Hematopoietic multipotent progenitor cell treated with erythropoietin and hydrocortisone succinate and interleukin-3 and kit ligand, for 15 days (in vitro differentiated cells): ENCODE measurements at places on chromosomes 7 and 10.

DNA sequence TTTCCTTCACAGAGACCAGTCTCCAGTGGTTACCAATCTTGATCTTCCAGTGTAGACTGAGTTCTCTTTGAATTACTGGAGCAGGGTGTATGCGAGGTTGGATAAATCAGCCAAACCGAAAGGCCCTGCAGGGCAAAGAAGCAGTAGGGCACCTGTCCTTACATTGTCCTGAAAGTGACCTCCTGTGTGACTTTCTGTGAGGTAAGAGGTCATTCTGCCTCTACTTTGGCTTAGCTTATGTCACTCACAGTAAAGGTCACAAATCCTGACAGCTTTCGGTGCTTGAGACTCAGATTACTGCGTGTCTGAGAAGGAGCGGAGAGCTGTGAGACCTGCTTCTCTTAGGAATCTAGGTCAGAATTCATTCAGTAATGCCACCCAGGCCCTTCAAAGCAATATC is 252.7 kb upstream of the ETV1 start:
- DNase-seq = no peak

GRCh38 chr7:85974176-85974575 is 669.5 kb upstream of the GRM3 start:
- no peak for DNase-seq

DNA sequence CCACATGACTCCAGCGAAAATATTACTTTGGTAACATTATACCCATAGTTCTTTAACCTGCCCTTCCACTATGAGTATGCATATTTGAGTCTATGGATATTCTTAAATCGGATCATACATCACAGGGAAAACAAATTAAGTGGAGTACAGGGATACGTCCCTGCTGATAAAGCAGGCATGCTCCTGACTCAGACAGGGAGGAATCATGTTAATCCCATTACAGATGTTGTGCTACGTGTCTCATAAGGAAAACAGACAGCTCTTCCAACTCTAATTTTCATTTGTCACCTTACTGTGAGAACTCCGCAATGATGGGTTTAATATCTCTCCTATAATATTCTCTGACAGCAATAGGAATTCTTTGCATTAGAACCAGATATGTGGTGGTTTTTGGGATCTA is 469.5 kb upstream of the POM121L12 start:
- no peak for DNase-seq

DNA sequence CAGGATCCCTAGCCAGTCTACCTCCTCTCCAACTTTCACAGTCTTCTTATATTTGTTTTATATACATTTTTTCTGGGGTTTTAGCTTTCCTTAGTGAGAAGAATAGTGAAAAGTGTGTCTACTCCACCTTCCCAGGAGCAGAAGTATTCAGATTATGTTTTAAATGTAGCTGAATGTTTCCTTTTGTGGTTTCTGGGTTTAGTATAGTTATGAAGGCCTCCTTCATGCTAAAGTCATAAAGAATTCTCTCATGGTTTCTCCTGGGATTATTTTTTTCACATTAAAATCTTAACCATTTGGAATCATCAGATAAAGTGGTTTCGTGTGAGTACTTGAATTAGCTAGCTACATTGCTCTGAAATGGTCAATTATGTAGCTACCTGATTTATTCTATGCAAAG is 50.9 kb downstream of the ANKMY2 start:
- no peak for DNase-seq

DNA sequence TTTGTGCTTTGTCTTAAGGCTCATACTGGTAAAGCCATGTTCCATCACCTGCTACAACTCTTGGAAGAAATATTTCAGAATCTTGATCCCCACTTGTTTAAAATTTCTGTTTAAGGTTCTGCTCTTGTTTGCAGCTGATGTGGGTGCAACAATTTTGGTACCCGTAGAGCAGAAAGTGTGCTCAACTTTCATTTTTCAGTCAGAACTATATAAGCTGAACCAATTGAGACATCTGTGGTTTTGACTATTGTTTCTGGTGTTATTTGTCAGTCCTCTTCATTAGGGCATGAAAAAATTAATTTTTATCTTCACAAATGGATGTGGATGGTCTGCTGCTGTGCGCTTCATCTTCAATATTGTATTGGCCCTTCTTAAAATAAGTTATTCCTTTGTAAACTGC is 10.9 kb downstream of the MGAM start:
- no peak for DNase-seq

DNA sequence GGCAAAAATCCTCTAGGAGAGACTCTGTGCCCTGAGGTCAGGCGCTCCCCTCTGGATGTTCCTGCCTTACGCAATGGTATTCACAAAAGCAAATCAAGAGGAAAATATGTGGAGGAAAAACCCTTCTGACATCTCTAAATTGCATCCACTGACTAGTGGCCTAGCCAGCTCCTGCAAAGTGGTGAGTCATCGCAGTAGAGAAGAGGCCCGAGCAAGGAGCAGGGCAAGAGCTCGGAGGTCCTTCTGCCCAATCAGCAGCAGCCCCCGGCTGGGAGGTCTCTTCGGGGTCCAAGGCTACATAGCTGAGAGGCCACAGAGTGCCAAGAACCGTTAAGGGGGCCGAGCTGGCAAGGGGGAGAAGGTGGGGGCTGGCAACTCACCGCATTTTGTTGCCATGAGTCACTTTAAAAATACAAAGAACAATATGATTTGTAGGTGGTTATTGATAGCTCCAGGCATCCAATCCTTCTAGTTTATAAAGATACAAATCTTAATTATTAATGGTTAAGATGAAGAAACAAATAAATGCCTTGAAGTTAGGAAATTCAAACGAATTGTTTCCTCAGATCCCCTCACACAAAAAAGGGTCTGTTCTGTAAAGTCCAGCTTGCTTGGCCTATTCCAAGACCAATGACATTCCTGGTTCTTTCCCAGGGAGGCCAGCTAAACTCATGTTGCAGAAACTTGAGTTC is 161.6 kb downstream of the PKD1L1 start:
- DNase-seq = no peak

GRCh38 chr7:20456701-20457100 is 126.0 kb downstream of the ITGB8 start:
- DNase-seq = no peak

DNA sequence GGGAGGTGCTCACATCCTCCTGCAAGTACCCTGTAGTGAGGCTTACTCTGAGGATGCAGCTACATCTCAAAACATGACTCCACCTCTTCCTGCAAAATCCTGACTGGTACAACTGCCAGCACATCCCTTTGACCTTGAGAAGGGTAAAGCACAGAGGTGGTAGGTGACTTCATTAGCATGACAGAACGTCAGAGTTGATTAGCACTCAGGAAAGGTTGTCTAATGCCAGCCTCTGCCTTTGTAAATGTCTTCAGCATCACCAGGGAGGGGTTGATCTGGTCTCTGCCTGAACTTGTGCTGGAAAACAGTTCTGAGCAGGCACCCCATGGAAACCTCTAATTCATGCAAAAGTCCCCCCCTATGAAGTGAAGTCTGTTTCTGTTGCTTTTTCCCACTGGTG is 591.3 kb upstream of the GALNT17 start:
- DNase-seq = no peak

DNA sequence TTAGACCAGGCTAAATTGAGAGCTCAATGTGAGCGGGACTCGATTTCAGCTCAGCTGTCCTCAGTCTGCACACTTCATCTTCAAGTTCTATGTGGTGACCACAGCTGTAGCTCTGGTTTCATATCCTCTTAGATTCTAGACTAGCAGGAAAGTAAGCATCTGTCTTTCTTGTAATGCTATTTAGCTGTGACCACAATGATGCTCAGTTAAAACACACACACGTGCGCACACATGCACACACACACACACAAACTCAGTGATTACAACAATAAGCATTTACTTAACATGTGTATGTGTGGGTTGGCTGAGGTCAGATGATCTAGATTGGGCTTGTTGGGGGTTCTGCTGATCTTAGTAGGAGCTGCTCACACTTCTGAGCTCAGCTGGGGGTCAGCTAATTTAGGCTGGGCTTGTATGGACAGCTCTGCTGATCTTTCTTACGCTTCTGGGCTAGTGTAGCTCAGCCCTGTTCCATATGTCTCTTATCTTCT is 82.5 kb downstream of the ZNF365 start:
- no peak for DNase-seq

DNA sequence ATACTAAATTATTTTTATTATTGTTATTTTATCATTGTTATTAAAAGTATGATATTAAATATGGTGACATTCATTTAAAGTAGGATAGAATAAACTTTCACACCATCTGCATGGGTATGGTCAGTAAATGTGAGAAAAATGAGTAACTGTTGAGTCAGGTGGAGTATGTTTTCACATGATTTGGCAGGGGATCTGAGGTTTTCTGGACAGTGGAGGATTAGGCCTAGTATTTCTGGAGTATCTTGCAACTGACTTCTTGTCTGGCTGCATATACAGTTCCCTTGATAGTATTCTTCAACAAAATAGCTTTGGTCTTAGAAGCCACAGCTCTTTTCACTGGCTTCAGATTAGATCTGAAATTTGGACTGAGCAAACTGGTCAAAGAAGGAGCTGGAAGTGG is 54.5 kb downstream of the GBF1 start:
- DNase-seq = no peak

GRCh38 chr10:2049560-2049959 is 312.2 kb upstream of the ADARB2 start:
- DNase-seq = no peak

DNA sequence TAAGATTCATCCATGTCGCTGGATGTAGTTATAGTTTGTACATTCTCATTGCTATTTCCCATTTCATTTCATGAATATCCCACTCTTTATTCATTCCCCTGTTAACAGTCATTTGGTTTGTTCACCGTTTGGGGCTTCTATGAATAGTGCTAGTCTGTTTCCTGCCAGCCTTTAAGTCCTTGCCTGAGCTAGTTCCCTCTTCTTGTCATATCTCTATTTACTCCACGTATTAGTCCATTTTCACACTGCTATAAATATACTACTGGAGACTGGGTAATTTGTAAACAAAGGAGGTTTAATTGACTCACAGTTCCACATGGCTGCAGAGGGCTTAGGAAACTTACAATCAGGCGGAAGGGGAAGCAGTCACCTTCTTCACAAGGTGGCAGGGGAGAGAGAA is 56.2 kb downstream of the PLCE1 start:
- DNase-seq = no peak

- DNase-seq = no peak
These were observed 1.0 kb downstream of the NXPH1 start for GRCh38 chr7:8434290-8435002.

- DNase-seq = peak; percentile 66
These were observed 655 bp downstream of the KLHL7 start for GRCh38 chr7:23106057-23106822.

DNA sequence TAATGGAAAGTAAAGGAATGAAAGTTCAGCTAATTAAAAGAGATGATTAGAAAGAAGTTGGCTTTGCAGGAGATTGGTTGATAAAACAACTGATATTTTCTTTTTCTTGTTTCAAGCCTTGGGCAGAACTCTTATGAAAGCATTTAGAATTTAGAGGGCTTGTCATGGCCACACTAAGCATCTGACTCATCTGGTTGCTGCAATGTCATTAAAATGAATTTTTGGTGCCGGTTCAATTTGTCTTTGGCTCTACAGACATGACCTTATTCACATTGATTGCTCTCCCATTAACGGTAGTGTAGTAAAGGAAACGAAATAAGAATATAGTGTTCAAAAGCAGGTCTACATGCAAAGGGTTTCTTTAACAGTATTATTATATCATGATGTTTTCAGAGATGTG is 1012.4 kb upstream of the C7orf33 start:
- no peak for DNase-seq

DNA sequence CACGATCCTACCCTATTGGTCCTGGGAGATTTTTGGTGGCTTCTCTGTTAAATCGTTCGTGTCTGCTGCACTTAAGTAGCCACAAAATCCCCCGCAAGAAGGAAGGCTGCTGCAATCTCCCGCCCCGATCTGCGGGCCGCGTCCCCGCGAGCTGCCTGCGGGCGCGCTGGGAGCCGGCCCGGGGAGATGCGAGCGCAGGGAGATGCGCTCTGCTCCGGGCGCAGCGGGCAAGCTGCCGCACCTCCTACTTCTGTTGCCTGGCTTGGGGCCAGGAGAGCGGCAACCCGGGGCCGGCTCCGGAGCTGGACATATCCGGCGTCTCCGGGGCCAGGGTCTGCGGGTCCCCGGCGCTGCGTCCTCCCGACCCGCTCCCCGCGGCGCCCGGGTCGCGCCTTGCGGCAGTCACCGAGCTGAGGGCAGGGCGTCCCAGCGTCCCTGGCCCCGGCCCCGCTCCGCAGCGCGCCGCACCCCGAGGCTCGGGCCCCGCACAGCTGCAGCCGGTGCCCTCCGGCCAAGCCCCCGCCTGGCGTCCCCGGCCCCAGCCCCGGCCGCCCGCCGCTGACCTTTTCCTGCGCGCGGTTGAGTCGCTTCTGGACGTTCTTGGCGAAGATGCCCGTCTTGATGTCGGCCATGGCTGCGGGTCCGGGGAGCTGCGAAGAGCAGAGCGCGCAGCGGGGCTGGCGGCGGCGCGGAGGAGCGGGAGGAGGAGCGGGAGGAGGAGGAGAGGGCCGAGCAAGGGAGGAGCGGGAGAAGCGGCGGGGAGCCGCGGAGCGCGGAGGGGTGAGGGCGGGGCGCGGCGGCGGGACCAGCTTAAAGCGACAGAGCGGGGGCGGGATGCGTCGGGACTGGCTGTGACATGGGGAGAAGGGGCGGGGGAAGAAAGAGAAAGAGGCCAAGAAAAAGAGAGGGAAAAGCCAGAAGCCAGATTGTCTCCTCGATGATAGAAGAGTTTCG is at the start of gene AMPH:
AMPH (minus strand) TSS at position 654 of the 954 bp plus-strand sequence; CDS start at position 632, 22 bp downstream.
- DNase-seq = no peak
